ENCODE measurements at places on chromosomes 1 and 21.

- DNase-seq, result no peak
Measured at GRCh38 chr1:234047123-234047522, 142.6 kb downstream of the SLC35F3 start.

GRCh38 chr1:91189096-91189495 lies 167.3 kb upstream of the ZNF644 start:
- no peak for DNase-seq

DNA sequence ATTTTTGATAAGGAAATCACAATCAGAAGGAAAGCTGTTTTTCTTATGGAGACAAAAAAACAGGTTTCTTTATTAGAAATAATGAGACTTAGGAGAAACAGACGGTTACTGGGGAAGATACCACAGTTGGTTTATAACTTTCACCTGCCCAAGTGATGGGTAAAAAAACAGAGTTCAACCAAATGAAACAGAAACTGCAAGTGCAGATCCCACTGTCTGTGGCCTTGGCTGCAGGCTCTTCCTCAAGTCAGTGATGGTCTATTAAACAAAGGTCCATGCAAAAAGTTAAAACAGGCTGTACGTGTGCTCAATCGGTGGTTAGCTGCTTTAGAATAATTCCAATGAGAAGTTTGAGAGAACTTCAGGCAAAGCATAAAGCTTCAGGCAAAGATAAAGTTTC lies 112.1 kb upstream of the NEGR1 start:
- DNase-seq, result no peak

DNA sequence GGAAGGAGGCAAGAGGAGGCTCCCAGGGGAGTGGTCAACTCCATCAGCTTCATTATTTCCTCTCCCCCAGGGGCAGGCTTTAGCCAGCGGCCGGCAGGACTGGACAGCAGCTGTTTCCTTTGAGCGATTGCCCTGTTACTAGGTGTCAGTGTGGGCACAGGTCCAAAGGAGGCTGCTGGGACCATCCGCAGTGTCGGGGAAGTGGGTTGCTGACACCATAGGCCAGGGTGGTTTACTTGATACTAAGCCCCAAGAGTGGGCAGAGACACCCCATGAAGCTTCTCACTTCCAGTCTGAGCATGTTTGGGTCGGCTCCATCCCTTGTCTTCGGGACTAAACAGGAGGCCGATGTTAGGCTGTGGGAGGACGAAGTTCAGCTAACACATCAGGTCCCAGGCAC lies 63.6 kb downstream of the KAZN start:
- DNase-seq, result no peak

- DNase-seq, result no peak
Measured at GRCh38 chr1:173152598-173152997, 54.5 kb downstream of the TNFSF4 start.

DNA sequence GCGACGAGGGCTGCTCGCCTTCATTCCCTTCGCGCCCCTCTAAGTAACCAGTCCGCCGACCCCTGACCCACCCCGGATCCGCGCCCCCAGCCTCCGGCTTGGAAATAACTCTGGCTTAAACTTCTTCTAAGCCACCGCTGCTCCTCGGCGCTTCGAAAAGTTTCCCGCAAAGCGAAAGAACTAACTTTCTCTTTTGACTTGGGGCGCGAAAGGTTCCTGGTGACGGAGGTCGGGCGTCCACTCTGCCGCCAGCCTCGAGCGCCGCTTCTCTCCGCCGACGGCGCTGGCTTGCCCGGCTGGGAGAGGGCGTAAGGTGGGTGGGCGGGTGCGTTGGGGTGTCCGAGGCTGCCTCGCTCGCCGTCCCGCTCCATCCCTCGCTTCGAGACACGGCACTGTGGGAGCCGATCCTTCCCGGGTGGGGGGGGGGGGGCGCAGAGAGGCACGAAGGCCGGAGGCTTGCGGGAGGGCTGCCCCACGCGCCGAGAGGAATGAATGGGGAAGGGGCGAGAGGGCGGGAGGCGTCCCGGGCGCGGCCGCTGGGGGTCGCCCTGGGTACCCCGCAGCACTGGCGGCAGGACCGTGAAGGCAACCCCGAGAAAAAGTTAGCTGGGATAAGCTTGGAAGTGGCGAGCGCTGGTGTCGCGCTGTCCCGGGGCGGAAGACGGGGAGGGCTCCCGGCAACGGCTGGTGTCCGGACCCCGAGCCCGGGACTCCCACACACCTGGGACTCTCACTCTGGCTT lies 569 bp downstream of the ATF3 start:
- DNase-seq, result peak; percentile 57

DNA sequence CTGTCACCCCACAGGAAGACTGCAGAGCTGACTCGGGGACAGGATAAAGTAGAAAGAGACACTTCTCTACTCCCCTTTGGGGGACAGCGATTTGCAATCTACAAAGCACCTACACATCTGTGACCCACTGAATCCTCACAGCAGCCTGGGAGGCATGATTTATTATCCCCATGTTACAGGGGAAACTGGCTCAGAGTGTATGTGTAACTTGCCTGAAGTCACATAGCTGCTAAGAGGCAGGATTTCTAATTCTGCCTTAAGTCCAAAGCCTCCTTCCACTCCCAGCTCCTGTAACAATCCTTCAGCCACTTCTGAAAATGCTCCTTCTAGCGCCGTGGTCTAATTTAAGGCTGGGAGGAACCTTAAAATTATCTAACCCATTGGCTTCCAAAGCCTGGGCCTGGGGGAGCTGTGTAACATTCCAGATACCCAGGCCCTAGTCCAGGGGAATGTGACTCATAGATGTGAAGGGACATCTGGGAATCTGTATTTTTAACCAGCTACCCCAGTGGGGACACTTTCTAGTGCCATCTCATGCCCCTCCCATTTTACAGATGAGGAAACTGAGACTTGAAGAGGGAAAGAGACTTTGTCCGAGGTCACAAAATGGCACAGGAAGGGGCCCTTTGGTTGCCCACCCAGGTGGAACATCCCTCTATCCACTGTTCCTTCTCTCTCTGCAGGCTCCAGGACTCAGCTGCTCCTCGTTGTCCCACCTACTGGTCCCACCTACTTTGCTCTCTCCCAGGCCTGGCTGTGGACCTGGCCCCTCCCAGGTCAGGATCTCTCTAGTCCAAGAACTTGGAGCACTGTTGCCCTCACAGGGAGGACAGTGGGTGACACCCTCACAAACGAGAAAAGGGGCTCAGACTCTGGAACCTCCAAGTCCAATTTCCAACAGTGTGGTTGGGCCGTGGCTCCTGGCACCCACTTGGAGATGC lies 48.9 kb downstream of the AHDC1 start:
- no peak for DNase-seq

GRCh38 chr1:15609631-15610030 lies 7.6 kb upstream of the DDI2 start:
- DNase-seq, result no peak

GRCh38 chr1:12341667-12342066 lies 111.8 kb downstream of the VPS13D start:
- peak; percentile 4 for DNase-seq

- DNase-seq, result no peak
Measured at GRCh38 chr1:230809256-230809990, 58.9 kb downstream of the C1orf198 start.

- no peak for DNase-seq
Measured at GRCh38 chr1:235069577-235070563, 58.8 kb downstream of the TOMM20 start.

DNA sequence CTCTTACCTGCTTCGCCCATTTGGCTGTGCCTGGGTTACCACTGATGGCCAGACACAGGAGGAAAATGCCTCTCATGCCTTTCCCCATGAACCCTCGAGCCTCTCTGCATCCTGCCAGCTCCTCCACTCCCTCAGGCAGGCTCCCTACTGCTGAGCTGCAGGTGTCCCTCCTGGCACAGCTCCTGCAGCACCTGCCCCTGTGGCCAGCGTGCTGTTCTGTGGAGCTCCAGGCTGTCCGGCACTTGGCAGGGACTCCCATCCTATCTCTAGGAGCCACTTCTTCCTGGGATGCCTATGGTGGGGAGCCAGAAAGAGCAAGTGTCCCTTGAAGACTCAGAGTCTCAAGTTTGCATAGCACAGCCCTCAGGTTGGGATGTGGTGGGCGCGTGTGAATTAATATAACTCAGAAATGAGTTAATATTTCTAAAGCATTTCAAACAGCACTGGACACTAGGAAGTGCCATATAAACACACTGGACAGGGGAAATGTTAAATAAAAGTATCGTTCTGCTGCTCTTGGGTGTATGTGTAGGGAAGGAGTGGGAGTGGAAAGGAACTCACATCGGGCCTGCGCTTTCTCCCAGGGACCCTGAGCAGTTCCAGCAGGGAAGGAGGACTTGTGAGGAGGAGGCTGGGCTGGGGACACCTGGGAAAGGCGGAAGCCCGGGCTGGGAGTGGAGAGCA lies 2.7 kb downstream of the LRRC71 start:
- DNase-seq, result no peak

DNA sequence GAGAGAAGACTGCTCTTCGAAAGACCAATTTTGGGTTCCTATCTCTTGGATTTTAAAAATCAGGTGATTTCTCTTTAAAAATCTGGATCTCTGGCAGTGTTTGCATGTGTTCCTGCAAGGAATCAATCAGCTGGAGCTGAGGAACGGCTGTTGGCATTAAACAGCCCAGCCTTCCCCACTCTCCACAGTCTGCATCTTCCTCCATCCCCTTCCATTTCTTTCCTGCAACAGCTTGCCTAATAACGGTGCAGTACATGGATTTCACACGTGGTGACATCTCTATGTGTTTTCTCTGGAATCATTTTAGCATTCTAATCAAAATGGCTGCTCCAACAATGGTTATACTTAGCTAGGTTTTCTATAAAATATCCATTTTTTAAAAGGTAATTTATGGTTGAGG lies 20.0 kb downstream of the RIPPLY3 start:
- DNase-seq, result no peak

DNA sequence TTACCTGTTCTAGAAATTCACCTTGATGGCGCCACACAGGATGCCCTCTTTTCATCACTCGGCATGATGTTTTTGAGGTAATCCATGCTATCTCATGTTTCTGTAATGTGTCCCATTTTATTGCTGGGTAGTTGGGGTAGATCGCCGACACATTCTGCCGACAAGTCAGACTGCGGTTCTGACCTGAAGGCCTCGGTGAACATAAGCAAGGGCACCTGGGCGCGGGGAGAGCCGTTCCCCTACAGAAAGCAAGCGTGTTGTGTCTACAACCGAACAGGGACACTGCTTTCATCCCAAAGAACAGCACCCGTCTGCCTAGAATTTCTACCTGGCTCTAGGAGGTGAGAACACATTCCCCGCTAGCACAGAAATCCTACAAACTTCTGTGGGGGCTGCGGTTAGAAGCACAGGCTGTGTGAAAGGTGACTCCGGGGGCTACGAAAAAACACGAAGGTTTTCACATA lies 149.2 kb downstream of the PPIAL4G start:
- DNase-seq, result no peak

DNA sequence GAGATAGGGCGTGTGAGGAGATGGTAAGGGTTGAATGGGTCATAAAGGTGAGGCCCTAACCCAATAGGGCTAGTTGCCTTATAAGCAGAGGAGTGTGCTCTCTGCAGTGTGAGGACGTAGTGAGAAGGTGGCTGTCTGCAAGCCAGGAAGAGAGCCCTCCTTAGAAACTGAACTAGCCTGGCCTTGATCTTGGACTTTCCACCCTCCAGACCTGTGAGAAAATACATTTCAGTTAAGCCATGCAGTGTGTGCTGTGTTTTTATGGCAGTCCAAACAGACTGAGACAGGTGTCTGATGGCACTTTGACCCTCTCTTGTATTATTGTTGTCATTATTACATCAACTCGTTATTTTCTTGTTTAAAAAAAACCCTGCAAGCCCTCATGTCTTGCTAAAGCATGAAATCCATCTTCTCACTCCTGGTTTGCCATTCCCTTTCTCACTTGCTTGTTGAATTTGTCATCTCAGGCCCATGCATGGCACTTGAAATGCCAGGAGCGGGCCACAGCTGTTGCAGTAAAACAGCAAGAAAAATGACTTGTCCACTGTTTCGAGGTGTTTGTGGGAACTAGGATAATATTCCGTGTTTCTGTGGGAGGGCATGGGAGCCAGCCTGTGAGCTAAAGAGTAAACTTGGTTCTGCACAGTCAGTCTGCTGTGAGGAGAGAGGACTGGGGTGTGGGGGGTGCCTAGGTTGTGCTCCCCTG lies 78.6 kb downstream of the STUM start:
- no peak for DNase-seq

DNA sequence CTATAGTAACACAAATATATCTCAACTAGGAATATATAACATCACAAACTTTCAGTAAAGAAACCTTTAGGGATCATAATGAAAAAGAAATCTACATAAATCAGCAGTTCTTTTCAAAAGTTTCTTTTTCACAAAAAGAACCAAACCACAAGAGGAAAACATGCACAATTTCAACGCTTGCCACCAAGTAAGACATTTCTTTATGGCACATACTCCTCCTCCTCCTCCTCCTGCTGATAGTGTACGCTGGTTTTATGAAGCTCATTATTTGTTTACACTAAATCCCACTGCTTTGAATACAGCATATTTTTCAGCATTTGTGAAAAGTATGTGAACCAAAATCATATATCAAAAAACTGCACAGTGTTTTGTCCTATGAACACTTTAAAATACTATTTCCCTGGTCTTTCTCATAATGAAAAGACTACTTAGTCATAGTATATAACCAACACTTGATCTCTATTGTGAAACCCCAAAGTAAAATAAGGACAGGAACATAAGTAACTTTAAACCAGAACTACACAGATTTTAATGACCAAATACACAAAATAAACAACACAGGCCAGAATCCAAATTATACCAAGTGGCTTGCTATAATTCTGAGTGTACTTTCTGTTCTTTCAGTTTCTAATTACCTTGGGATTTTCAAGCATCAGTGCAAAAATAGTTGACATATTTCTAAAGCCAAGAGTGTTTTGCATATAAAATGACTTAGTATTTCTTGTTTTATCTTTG lies 184.2 kb downstream of the EIF4G3 start:
- DNase-seq, result no peak

GRCh38 chr1:11285883-11286734 lies 13.1 kb downstream of the UBIAD1 start:
- DNase-seq, result no peak

DNA sequence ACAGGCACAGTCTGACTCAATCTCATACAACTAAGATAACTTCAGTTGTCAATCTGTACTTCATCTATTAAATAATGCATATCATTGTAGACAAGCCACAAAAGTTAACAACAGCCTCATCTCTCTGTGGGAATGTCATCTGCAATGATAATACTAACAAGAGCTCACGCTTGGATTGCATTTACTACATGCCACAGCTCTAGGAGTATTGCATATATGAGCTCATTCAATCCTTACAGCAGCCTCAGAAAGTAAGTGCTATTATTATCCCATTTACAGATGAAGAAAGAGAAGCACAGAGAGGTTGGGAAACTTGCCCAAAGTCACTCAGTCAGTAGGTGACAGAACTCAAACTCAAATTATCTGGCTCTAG lies 105.7 kb upstream of the GUCA2B start:
- DNase-seq, result no peak

GRCh38 chr1:194056169-194056568 lies 869.8 kb upstream of the B3GALT2 start:
- no peak for DNase-seq

- no peak for DNase-seq
Measured at GRCh38 chr1:188325211-188325610, 1496.5 kb downstream of the PLA2G4A start.

- DNase-seq, result no peak
Measured at GRCh38 chr1:209855006-209855405, 27.2 kb downstream of the UTP25 start.

GRCh38 chr1:12666141-12666735 lies 22.4 kb downstream of the AADACL4 start:
- no peak for DNase-seq

GRCh38 chr1:198088360-198089071 lies 68.3 kb upstream of the NEK7 start:
- DNase-seq, result no peak
